CD4-positive, alpha-beta T cell (primary cell): ENCODE measurements at places on chromosomes 6 and 20.
A peak's percentile ranks its signal among the peaks of the same experiment; 100 is the strongest.

DNA sequence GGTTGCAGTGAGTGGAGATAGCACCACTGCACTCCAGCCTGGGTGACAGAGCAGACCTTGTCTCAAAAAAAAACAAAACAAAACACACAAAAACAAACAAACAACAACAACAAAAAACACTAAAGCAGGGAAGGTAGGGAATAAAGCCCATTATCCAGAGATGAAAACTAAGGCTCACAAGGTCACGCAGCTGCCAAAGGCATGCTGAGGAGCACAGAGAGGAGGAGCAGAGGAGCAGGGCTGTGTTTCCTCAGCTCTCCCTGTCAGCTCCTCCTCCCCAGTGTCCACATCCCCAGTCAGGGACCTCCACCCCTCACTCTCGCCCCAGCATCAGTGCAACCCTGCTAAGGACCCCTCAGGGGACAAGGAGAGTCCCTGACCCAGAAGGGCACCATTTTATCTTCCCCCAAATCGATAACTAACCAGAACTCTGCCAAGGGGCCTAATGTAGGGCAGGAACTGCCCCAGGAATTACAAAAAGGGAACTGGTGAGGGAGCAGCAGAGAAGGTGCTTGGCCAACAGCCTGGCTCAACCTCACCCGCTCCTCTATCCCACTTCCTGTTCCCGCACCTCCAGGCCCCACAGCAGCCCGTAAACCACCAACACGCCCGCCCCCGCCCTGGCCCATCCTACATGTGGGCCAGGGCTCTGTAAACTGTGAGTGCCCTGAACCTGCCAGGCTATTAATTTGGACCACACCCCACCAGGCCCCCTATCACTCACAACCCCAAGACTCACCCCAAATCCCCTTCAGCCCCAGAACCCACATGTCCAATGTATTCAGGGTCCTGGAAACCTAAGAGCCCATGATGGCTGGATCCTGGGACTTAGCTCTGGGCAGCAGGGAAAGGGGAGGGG, 9.0 kb downstream of the TEAD3 start:
- DNase-seq: no peak

DNA sequence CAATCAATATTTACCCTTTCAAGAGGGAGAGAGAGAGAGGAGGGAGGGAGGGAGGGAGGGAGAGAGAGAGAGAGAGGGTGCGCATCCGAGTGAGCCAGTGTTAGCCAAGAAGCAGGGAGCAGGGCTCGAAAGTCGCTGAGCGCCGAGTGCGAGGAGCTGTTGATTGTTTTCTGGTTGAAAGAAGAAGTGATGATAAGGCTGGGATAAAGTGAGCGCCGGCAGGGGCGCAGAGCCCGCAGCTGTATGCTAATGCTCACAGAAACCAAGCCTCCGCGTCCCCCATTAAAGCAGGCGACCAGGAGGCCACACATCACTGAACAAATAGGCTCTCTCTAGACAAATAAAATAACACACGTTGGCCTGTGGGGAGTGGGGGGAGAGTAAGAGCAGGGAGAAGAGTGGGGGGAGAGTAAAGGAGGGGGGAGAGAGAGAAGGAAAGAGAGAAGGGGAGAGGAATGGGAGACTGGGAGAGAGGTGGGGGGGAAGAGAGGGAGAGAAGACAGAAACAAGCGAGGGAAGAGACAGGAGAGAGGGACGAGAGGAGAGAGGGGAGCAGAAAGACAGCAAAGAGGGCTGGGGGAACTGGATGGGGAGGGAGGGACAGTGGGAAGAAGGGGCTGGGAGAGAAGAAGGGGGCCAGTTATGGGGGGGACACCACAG, 5.0 kb upstream of the INSM1 start:
- no peak for DNase-seq

DNA sequence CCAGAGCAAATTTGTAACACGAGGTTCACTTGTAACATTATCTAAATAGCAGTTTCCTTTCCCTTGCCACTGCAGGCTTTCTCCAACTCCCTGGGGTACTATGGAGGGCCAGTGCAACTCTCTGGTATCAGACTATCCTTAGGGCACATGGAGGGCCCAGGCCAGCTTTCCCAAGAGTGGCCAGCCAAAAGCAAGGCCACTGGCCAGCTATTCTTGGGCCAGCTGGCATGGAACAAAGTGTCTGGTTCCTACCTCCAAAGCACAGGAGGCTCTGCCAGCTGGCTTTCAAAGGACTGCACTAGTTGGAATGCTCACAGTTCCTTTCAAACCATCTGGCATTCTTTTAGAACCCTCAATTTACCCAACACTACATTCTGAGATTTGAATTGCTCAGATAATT, 8.7 kb downstream of the RNF24 start:
- no peak for DNase-seq

DNA sequence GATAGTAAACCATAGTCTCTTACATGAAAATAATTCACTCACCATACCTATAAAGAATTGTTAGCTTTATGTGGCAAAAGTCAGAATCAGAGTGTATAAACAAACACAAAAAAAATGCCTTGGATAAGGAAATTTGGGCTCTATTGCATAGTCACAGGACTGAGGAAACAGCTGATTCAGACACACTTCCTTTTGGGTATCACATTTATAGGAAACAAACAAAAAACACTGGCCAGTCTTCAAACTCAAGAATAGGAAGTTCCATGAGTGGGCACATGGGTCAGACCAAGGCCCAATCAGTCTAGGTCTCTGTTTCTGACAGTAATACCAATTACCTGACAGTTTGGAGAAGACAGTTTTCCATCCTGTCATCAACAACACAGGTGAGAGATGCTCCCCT, 8.0 kb downstream of the SLC18B1 start:
- no peak for DNase-seq

DNA sequence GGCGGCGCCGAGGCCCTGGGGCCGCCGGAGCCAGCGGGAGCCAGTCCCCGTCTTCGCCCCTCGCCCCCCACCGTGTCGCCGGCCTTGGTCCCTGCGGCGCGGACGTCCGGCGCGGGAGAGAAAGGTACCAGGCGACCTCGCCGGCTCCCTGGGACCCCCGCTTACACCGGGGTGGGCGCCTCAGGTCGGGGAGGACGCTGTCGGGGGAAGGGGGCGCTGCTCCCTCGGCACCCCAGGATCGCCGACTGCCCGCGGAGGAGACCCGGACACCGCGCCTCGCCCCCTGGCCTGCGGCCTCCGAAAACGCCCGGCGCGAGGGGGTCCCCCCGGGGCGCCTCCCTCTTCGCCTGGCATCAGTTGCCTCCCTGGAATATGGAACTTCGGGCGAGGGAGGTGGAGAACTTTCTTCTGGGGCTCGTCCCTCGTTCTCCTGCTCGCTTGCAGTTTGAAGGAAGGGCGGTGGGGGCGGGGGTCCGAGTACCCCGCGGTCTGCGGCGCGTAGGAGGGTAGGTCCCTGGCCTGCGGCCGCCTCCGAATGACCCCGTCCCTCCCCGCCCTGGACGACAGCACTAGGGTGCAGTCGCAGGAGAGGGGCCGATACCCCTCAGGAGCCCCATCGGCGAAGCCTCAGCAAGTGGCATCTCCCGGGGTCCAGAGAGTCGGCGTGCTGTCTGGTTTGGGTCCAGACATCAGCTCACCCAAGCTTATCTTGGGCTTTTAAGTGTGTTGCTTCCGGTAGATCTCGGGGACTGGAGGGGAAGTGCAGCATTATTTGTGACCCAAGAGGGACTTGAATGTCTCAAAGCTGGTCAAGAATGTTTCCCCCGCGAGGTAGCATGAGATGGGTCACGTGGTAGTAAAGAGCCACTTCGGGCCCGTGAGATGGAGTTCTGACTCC, 549 bp downstream of the ANKRD6 start:
- DNase-seq: peak; percentile 51

DNA sequence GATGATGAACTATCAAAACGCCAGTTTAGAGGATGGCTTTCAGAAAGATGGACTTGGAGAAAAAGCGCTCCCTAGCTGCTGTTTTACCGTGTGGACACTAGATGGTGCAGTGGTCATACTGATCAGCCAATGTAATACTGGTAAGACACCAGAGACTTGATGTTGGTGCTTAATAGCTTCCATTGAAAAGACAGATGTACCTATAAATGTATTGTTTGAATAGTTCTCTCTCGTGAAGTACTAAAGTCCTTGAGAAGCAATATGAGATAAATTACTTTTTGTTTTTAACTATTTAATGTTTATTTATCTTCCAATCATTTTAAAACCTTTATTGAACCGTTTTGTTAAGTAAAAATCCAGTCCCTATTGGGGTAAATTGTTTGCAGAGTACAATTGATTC, 63.9 kb upstream of the FUCA2 start:
- DNase-seq: peak; percentile 50

GRCh38 chr6:73290435-73290834, 27.4 kb upstream of the KHDC1 start:
- no peak for DNase-seq

GRCh38 chr6:139764498-139764986, 390.1 kb upstream of the CITED2 start:
- no peak for DNase-seq

- no peak for DNase-seq
Measured at GRCh38 chr6:2958776-2959175, 12.6 kb downstream of the SERPINB6 start.

- DNase-seq: peak; percentile 89
Measured at GRCh38 chr6:35736253-35736894, 458 bp upstream of the ARMC12 start.

GRCh38 chr6:73258721-73259120, 4.3 kb downstream of the KHDC1 start:
- DNase-seq: no peak

- no peak for DNase-seq
Measured at GRCh38 chr20:43415661-43416430, 41.9 kb upstream of the SRSF6 start.

GRCh38 chr20:50850721-50851286, 55.9 kb downstream of the BCAS4 start:
- no peak for DNase-seq

DNA sequence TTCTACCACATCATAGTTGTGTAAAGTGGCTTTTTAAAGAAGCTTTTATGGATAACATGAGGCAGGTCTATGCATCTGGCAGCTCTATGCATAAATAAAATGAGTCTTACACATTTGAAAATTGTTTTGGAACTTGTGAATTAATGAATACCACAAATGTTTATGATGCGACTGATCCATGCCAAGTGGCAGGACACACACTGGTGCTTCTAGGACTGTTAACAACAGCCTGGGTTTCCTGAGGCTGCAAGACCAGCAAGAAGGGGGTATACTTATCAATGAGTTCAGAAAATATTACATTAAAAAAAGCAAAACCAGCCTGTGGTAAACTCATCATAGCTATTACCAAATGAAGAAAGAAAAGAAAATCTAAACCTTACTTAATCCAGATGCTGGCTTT, 212.9 kb upstream of the PDE10A start:
- DNase-seq: no peak

DNA sequence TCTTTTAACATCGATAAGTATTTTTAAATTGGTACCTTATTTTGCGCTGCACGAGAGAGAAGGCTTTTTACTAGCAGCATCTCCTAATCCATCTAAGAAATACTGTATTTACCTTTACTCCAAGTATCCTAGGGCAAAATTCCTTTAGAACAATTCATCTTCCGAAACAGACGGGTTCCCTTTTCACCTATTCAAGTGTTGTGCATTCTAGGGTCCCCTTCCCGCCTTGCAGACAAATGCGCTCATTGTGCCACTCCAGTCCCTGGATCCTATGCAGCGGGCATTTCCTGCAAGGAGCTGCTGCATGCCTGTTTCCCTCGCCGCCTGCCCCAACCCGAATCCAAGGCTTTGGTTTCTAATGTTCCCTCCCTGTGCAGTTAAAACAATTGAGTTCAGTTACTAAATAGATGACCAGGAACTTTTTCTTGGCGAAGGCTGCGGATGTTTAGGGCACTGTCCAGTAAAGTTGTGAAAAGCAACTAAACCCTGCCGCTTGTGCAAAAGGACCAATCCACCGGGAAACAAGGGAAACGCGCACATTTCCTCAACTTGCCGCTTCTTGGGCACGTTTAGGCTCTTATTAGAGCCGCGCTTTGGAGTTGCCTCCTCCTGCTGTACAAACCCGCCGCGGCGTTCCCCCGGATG, 556 bp upstream of the SCAF8 start:
- DNase-seq: no peak

DNA sequence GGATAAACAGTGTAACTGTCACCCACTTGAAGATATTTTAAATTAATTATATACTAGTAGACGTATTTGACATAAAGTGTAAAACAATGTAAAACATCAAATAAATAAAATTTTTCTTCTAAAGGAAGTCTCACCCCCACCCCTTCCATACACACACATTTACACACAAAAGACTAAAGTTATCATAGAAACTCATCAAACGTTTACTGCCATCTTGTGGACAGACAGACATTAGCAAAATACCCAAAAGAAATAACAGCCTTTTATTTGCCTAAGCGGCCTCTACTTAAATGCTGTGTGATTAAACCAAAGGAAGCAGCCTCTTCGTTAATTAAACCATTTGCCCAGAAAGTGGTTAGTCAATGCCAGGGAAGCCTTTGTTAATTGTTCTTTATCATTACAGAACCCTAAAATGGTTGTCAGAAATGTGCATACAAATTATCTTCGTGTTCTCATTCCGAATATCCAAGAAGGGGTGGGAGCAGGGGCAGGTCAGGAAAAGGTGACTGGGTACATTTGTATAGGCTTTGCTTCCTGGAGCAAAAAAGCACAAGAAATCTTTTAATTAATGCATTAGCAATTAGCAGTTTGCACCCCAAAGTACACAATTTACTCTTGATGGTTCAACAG, 176.2 kb upstream of the SASH1 start:
- DNase-seq: no peak

DNA sequence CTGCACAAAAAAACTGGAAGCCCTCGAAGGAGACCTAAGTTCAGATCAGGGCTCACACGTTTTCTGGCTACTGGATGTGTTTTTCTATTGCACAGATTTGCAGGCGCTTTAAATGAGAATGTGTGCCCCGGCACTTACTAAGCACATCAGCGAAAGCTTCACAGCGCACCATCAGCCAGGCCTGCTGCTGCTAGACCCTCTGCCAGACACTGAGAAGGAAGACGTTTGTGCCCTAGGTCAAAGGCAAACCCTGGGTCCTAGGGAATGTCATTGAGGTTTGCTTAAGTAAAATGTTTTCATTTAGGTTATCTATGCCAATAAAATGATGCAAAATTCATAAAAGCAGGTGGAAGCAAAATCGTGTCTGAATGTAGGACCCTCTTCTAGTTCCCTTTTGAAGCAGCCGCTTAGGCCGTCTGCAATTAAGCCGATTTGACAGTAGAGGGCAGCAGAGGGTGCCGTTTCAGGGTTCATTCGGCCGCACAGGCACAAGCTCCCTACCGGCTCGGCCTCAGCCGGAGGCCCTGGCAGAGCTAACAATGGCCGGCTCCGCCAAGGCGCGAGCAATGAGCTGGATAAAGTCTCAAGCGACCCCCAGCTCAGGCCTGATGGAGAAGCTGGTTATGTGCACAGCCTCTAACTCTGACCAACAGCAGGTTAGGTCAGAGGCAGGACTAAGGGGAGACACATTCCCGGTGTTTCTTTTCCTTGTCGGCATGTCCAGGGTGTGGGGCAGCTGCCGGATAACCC, 107.2 kb upstream of the FOXA2 start:
- peak; percentile 3 for DNase-seq

DNA sequence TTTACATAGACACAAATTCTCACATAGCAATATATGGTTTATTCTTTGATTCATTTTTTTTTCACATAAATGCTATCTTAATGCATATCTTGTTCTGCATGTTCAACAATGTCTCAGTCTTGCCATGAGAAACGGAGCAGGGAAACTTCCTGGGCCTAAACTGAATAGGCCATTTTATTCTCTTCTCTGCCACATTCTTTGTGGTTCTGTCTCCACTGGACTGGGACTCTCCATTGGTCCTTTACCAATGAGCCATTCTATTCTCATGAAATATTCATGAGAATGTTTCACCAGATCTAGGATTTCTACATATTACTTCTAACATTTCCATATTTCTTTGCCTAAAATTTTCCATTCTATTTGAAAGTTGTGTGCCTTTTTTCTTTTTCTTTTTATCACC, 42.8 kb downstream of the LAMA2 start:
- DNase-seq: no peak
